ENCODE measurements at places on chromosomes 2 and 18. TPM values are rescaled to one million over a fixed set of nuclear protein-coding genes. Genes with fewer than 3 reads are reported as not detected.

The SERPINB13 gene
- not detected for total RNA-seq

The POTEI gene
- not detected for total RNA-seq

The MC2R gene
- total RNA-seq = not detected

The PTRHD1 gene
- 18.5 TPM for total RNA-seq

The ABCB6 gene
- total RNA-seq = 57.1 TPM

The MROH2A gene
- not detected for total RNA-seq

The NETO1 gene
- 0.17 TPM for total RNA-seq

The SPATA3 gene
- not detected for total RNA-seq

The ADCYAP1 gene
- not detected for total RNA-seq

The SNTG2 gene
- total RNA-seq = not detected

The MLPH gene
- total RNA-seq = 18.0 TPM

The AFF3 gene
- total RNA-seq = 0.66 TPM

The SDC1 gene
- 57.6 TPM for total RNA-seq

The TSGA10 gene
- 7.6 TPM for total RNA-seq

The ANKRD62 gene
- not detected for total RNA-seq

The TFCP2L1 gene
- total RNA-seq = not detected

The ALPP gene
- under 0.01 TPM for total RNA-seq

The GPR35 gene
- 0.99 TPM for total RNA-seq

The SPP2 gene
- total RNA-seq = not detected

The CAPN14 gene
- total RNA-seq = 0.33 TPM

The SNED1 gene
- total RNA-seq = 52.9 TPM
